Osteoblast (primary cell): ENCODE measurements at places on chromosomes 5 and 9. TPM values are rescaled to one million over a fixed set of nuclear protein-coding genes. Genes with fewer than 3 reads are reported as not detected.

The SNCAIP gene
- total RNA-seq: 6.2 and 8.0 TPM in 2 replicates

The SH3GL2 gene
- total RNA-seq: under 0.01 and 0.29 TPM in 2 replicates

The BTNL3 gene
- not detected in 2 replicates for total RNA-seq

The SARDH gene
- total RNA-seq: 5.4 and 10.9 TPM in 2 replicates

- no peak for DNase-seq
These were observed 517.2 kb downstream of the CAAP1 start for GRCh38 chr9:26375448-26375847.

- no peak for DNase-seq
These were observed 44.1 kb downstream of the VPS13A start for GRCh38 chr9:77221431-77221830.

DNA sequence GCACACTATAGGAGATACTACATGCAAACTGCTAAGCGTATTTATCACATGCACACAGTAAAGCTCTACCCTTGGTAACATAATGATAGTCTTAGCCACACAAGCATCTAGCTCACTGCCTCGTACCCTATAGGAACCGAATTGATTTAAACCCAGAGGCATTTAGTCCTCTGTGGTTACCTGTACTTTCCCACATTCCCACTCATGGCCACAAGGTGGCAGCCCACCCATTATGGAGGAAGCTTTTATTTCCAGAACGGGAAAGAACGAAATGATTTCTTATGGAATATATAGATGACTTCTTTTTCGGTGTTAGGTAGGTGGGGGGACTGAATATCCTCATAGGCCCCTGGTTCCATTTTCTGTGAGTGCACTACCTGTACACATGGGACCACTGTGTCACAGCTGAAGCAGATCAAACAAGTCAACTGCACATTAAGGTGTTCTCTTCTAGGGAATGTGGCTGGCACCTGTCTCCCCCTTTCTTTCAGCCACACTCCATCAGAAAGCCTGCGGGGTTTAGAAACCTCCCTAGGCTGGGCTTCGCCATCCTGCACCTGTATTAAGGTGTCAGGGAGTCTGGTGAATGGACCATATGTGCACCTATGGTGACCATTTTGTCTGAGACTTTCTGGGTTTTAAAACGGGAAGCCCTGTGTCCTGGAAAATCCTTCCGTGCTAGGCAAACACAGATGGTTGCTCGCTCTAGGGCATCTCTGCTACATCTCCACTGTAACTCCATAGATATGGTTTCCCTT, 313.2 kb downstream of the SLIT3 start:
- no peak for DNase-seq

GRCh38 chr9:99075246-99075912, 29.5 kb upstream of the TGFBR1 start:
- DNase-seq: peak; percentile 91

GRCh38 chr9:30310711-30311110, 2073.7 kb upstream of the ACO1 start:
- DNase-seq: no peak

- DNase-seq: no peak
These were observed 61.4 kb downstream of the SLC44A1 start for GRCh38 chr9:105305856-105306255.

- no peak for DNase-seq
These were observed 424.2 kb downstream of the TMEM161B start for GRCh38 chr5:87844449-87844848.

DNA sequence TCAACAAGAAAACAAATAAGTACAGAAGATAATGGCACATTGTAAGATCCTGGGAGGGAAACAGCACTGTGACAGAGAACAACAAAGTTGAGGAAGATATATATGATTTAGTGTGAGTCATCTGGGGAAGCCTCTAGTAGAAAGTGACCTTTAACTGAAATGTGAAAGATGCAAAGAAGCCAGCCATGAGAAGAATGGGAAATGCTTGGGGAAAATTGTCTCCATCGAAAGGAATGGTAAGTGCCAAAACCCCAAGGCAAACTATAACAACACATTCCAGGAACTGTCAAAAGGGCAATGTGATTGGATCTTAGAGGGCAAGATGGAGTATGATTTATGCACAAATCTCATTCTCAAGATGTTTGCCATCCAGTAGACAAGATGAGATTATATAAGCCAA, 537.8 kb upstream of the BRINP1 start:
- DNase-seq: no peak

DNA sequence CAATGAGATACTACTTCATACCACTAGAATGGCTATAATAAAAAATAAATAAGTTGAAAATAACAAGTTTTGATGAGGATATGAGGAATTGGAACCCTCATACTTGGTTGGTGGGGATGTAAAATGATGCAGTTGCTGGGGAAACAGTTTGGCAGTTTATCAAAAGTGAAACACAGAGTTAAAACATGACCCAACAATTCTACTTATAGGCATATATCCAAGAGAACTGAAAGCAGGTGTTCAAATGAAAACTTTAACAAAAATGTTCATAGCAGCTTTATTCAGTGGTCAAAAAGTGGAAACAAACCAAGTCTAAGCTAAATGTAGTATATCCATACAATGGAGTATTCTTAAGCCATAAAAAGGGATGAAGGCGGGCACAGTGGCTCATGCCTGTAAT, 13.1 kb upstream of the LHFPL2 start:
- DNase-seq: no peak

GRCh38 chr5:61289669-61290306, 42.3 kb upstream of the ZSWIM6 start:
- DNase-seq: no peak

DNA sequence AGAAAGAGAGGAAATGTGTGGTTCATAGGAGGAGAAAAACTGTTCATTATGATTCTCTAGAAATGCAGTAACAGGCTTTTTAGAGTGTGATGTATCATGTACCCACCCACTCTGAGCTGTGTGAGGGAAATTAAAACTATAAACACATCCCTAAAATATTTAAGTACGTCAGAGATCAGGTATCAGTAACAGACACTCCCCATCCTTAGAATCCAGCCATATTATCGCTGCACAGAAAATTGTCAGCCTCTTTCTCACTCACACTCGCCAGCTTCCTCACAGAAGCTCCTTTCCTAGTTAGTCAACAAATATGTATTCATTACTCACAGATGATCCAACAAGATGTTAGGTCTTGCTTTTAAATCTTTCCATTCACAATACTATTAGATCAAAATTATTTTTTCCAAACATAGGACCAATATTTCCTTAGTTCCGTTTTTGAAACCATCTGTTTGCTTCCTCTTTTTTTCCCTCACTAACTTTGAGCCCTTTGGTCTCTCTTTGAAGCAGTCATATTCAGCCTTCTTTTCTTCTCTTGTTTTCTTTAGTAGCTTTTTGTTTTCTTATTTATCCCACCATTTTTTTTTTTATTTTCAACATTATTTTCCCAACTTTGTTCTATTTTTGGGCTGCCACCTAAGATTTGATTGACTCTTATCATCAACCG, 13.6 kb upstream of the MAST4 start:
- no peak for DNase-seq

GRCh38 chr5:57199866-57200265, 26.0 kb downstream of the GPBP1 start:
- no peak for DNase-seq

DNA sequence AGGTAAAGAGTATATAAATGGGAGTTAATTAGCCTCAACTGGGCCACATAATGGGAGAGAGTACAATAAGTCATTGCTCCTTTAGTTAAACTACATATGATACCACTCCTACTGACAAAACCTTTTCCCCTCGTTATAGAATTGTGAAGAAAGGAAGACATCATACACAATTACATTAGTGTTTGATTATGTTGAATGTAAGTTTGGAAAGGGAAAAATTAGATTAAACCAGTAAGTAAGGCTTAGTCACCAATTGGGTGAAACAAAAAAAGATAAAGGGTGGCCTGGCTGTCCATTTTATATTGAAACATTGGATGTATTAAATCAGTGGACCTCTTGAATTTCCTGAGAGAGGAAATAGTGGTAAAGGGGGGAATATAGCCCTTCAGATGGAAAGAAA, 464.3 kb upstream of the PAPPA start:
- no peak for DNase-seq

GRCh38 chr9:136695435-136695895, 8.2 kb upstream of the AGPAT2 start:
- no peak for DNase-seq

DNA sequence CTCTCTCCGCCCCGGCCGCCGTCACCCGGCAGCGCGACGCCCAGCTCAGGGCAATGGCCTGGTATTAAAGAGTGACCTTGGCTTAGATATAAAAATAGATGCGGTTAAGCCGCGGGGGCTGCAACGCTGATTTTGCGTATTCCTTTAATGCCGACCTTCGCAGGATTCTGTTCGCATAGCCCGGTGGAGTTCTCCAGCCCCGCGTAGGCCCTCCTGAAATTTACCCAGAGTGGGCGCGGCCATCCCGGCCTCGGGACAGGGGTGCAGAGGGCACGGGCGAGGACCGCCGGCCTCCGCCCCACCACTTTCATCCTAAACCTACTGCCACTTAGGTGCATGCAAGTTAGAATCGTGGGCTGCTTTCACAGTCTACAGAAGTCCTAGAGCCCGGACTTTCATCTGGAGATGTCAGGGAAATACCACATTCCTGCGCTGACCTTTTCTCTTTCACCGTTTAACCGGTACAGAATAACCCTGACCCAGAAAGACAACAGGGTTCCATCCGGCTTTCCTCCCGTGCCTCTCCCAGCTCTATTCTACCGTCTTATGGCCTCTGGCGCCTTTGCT, 492 bp upstream of the FAM169A start:
- peak; percentile 32 for DNase-seq
